ENCODE measurements at places on chromosomes 16 and 17.

GRCh38 chr16:73483934-73484711 is 436.2 kb upstream of the ZFHX3 start:
- no peak overlapping the region for H3K4me3 ChIP-seq
- H3K27ac ChIP-seq, result no peak overlapping the region
- no peaks in the 10 kb centered on the region for H3K36me3 ChIP-seq

- peak; percentile 77 for DNase-seq
- no peaks in the 10 kb centered on the region for H3K27me3 ChIP-seq
- H3K4me3 ChIP-seq, result peak overlapping the region; percentile 78
- H3K27ac ChIP-seq, result peak overlapping the region; percentile 74
- peaks cover 7% of the 10 kb centered on the region for H3K36me3 ChIP-seq
- H3K4me1 ChIP-seq, result peaks cover 70% of the 10 kb centered on the region
Observed at GRCh38 chr17:17823433-17824118, 13.2 kb downstream of the SREBF1 start.

- no peak overlapping the region for H3K4me3 ChIP-seq
- H3K27me3 ChIP-seq, result no peaks in the 10 kb centered on the region
- DNase-seq, result no peak
- H3K36me3 ChIP-seq, result peaks cover 5% of the 10 kb centered on the region
Observed at GRCh38 chr16:81514041-81514559, 69.5 kb downstream of the CMIP start.

DNA sequence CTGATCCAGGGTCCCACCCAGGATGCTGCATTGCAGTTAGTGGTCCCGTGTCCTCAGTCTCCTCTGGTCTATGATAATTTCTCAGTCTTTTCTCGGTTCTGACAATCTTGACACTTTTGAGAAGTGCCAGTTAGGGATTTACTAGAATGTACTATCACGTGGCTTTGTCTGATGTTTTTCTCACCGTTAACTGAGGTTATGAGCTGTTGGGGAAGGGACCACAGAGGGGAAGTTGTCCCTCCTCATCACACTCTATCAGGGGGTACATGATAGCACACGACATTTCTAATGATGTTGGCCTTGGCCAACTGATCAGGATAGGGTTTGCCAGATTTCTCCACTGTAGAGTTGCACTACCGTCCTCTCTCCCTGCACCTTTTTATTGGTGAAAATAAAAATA is 250.9 kb upstream of the SDK2 start:
- no peaks in the 10 kb centered on the region for H3K36me3 ChIP-seq
- H3K27ac ChIP-seq, result no peak overlapping the region
- H3K4me1 ChIP-seq, result no peaks in the 10 kb centered on the region
- no peak for DNase-seq
- H3K27me3 ChIP-seq, result peaks cover 4% of the 10 kb centered on the region

DNA sequence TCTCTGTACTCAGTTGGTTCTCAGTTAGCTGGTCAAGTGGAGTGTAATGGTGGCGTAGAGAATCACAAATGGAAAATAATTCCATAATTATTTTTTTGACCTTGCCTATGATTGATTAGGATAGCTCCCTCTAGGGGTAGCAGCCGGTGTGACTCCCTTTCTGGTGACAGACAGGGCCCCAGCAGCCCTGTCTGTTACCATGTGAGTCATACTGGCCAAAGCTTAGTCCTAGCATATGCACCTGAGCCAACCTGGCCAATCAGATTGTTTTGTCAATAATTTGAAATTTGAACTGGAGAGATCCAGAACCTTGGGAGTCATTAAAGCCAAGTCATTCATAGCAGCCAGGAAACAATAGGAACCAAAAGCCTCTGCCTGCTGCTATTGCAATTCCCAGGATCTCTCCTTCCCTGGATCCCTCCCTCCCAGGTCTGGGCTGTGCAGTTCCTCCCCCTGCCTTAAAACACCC is 5.6 kb downstream of the PNPO start:
- H3K27me3 ChIP-seq, result no peaks in the 10 kb centered on the region
- no peak overlapping the region for H3K4me3 ChIP-seq

DNA sequence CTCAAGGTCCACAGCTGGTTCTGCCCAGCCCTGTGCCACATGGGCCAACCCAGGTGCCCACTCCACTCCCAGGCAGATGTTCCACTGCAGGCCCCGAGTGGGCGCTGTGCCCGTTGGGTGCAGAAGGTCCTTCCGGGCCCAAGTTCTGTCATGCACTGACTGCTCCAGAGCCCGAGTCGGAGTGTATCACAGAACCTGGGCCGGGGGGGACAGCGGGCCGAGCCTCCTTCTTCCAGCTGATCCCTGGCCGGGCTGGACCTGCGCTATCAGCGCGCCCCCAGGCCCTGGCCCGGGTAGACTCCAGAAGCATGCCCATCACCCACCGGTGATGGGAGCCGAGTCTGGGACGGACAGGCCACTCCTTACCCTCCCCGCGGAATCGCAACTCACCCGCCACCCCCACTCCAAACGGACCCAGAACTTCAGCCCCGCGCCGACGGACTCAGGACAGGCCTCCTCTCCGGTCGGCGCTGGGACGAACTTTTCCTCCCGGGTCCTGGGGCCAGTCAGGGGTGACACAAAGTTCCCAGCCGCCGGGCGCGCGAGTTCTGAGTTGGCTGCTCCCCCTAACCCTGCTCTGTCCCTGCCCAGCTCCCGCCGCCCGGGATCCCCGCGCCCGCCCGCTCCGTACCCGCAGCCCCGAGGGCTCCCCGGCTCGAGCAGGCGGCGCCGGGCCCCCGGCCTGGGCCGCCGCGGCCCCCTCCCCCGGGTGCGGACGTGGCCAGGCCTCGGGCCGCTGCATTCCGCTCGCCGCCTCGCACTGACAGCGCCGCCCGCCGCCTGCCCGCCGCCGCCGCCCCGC is at the start of gene COPZ2:
Gene COPZ2, minus strand, starts transcription at position 762 of the 802 bp plus-strand sequence. Its CDS starts 20 bp downstream, at position 742.
- H3K36me3 ChIP-seq, result no peaks in the 10 kb centered on the region
- no peaks in the 10 kb centered on the region for H3K4me1 ChIP-seq
- DNase-seq, result peak; percentile 65
- H3K4me3 ChIP-seq, result peak within 1 kb of the TSS; percentile 65

- no peaks in the 10 kb centered on the region for H3K27me3 ChIP-seq
- DNase-seq, result no peak
- no peaks in the 10 kb centered on the region for H3K4me1 ChIP-seq
- H3K4me3 ChIP-seq, result no peak overlapping the region
- peak overlapping the region; percentile 33 for H3K27ac ChIP-seq
- peaks cover 35% of the 10 kb centered on the region for H3K36me3 ChIP-seq
Observed at GRCh38 chr16:9102943-9103342, 11.5 kb downstream of the HAPSTR1 start.

GRCh38 chr16:73713778-73714495 is 582.7 kb upstream of the PSMD7 start:
- no peaks in the 10 kb centered on the region for H3K27me3 ChIP-seq
- H3K4me1 ChIP-seq, result no peaks in the 10 kb centered on the region
- no peak overlapping the region for H3K27ac ChIP-seq
- no peak overlapping the region for H3K4me3 ChIP-seq
- H3K36me3 ChIP-seq, result no peaks in the 10 kb centered on the region
- peak; percentile 19 for DNase-seq

DNA sequence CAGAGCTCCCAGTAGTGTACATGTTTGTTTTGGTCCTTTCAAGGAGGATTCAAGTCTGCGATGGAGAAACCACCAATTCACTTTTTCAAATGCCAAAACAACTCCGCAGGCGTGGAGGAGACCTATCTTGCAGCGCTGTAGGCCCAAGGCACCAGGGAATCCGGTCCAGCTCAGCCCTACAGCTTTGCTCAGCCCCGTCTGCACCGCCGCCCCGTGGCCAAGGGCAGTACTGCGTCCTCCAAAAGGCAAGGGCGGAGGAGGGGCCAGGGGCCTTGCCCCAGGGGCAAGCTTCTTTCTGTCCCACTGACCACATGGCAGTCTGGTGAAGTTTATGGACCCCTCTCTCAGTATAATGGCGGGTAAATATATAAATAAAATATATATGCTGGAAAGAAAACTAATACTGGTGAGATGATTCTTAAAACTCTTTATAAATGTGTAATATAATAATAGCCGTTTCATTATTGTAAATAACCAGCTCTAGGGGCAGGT is 709 bp upstream of the CD300LG start:
- no peak overlapping the region for H3K4me3 ChIP-seq
- peak; percentile 68 for DNase-seq
- H3K36me3 ChIP-seq, result no peaks in the 10 kb centered on the region
- no peak overlapping the region for H3K27ac ChIP-seq
- H3K27me3 ChIP-seq, result peaks cover 5% of the 10 kb centered on the region

DNA sequence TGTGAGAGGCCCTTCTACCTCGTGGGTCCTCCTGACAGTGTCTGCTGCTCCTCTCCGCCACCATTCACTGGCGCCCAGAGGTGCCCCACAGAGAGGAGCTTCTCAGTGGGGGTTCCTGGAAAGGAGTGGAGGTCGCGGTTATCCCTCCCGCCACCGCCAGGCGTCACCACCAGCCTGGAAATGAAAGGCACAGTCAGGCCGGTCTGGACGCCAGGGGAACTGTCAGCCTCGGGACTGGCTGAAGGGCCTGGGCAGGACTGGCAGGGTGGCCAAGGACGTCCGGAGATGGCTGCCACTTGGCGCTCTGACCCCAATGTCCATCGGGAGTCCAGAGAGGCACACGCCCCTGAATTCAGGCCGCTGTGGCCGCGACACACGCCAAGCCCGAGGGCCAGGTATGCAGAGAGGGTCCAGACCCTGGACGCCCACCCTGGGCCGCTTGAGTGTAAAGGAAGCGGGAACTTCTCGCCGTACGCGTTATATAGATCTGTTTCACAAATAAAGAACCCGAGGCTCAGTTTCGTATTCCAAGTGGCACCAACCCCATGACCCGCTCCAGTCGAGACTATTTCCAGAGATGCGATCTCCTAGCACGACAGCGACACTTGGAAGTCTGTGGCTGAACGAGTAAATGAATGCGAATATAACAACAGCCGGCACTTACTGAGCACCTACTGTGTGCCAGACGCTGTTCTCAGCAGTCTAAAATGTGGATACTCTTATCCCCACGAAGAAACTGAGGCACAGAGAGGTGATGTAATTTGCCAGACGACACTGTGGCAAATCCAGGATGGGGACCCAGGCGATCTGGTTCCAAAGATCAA is 7.6 kb upstream of the NXPH3 start:
- peak overlapping the region; percentile 20 for H3K4me3 ChIP-seq
- peak; percentile 90 for DNase-seq
- H3K4me1 ChIP-seq, result peaks cover 16% of the 10 kb centered on the region
- no peaks in the 10 kb centered on the region for H3K27me3 ChIP-seq
- peak overlapping the region; percentile 90 for H3K27ac ChIP-seq

DNA sequence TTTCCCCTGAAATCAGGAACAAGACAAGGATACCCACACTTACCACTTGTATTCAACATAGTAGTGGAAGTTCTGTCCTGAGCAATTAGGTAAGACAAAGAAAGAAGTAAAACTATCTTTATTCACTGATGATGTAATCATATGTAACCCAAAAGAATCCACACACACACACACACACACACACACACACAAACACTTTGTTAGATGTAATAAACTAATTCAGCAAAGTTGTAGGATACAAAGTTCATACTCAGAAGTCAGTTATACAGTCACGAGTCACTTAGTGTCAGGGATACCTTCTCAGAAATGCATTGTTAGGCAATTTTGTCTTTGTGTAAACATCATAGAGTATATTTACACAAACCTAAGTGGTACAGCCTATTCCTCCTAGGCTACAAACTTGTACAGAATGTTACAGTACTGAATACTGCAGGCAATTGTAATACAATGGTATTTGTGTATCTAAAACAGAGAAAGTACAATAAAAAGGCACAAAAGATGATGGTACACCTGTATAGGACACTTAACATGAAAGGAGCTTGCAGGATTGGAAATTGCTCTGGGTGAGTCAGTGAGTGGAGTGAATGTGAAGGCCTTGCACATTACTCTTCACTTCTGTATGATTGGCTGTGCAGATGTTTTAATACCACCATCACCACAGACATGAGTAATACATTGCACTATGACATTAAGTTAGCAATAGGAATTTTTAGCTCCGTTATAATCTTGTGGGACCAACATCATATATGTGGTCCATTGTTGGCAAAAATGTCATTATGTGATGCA is 370.1 kb downstream of the ZFHX3 start:
- H3K27me3 ChIP-seq, result no peaks in the 10 kb centered on the region
- no peaks in the 10 kb centered on the region for H3K36me3 ChIP-seq
- no peak overlapping the region for H3K27ac ChIP-seq
- H3K4me3 ChIP-seq, result no peak overlapping the region

DNA sequence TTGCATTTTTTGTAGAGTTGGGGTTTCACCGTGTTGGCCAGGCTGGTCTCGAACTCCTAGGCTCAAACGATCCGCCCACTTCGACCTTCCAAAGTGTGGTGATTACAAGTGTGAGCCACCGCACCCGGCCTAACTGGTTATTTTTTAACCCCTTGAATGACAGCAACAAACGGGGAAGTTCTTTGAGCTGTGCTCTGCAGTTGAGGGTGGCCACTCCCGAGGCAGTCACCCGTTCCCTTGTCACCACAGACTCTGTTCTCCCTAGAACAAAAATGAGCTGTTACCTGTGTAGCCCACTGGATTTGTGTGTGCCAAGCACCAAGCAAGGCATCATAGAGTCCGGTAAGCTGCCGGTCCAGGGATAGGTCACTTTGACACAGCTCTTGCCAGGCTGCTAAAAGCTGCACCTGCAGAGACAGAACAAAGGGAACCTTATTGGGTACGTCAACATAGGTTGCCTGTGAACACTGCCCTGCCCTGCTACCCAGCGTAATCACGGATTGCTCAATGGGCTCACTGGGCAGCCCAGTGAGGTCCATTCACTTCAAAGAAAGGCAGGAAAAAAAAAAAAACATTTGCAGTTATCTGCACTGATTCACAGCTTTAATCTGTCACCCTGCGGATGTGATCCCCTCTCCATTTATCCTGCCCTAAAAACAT is 19.6 kb downstream of the COG7 start:
- DNase-seq, result no peak
- no peaks in the 10 kb centered on the region for H3K27me3 ChIP-seq
- H3K4me3 ChIP-seq, result no peak overlapping the region
- peaks cover 17% of the 10 kb centered on the region for H3K4me1 ChIP-seq

DNA sequence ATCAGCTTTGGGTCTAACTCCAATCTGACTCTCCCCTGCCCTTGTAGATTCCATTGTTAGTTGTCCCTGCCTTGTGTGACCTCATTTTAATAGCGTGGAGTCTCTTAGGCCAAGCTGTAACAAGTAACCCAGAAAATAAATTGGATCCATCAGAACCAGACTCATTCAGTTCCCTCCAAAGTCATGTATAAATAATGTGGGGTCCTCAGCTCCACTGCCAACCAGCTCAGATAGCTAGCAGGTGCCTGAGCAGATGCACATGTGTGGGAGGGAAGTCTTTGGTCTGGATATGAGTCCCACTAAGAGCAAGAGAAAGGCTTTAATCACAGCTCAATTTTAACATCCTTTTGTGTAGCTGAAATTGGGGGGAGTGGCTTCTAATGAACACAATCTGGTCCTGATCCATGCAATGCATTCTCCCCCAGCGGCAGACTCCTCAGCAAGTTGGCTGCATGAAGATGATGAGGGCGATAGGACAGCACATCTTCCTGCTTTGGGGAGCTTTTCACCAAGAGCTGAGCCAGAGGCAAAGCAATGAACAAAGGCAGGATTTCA is 151.6 kb downstream of the ABCC12 start:
- no peak overlapping the region for H3K27ac ChIP-seq
- H3K4me3 ChIP-seq, result no peak overlapping the region
- DNase-seq, result no peak
- H3K36me3 ChIP-seq, result no peaks in the 10 kb centered on the region
- peaks cover 9% of the 10 kb centered on the region for H3K4me1 ChIP-seq

- H3K4me3 ChIP-seq, result no peak overlapping the region
- no peaks in the 10 kb centered on the region for H3K36me3 ChIP-seq
- DNase-seq, result no peak
Observed at GRCh38 chr16:86079255-86079885, 180.4 kb downstream of the IRF8 start.

- no peaks in the 10 kb centered on the region for H3K36me3 ChIP-seq
- no peaks in the 10 kb centered on the region for H3K27me3 ChIP-seq
- no peak overlapping the region for H3K27ac ChIP-seq
- no peak for DNase-seq
- H3K4me3 ChIP-seq, result no peak overlapping the region
- H3K4me1 ChIP-seq, result peaks cover 73% of the 10 kb centered on the region
Observed at GRCh38 chr16:3876695-3877094, 3.8 kb downstream of the CREBBP start.
